ENCODE measurements at places on chromosomes 12 and 14.

DNA sequence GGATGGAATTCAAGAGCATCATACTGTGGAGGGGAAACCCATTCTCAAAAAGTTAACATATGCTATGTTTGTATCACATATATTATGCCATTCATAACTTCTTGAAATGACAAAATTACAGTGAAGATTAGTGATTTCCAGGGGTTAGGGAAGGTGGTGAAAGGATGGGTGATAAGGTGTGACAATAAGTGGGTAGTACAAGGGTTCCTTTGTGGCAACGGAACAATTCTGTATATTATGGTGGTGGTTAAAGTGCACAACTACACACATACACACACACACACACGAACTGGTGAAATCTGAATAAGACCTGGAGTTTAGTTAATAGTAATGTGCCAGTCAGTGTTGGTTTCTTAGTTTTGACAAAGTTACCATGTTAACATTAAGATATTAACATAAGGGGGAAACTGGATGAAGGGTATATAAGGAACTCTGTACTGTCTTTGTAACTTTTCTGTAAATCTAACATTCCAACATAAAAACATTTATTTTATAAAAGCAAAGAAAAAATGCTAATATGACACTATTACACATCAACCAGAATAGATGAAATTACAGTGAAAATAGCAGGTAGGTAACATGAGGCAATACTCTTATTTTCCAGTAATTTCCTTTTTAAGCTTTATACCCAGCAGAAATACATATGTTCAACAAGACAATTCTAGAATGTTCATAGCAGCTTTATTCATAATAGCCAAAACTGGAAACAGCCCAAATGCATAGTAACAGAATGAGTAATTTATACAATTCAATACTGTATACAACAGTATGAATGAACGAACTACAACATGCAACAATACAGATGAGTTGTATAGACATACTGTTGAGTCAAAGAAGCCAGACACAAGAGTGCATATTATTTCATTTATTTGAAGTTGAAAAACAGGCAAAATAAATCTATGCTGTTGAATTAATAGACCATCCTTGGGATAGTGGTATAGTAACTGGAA lies 44.0 kb upstream of the OR5AU1 start:
- no peak for DNase-seq

DNA sequence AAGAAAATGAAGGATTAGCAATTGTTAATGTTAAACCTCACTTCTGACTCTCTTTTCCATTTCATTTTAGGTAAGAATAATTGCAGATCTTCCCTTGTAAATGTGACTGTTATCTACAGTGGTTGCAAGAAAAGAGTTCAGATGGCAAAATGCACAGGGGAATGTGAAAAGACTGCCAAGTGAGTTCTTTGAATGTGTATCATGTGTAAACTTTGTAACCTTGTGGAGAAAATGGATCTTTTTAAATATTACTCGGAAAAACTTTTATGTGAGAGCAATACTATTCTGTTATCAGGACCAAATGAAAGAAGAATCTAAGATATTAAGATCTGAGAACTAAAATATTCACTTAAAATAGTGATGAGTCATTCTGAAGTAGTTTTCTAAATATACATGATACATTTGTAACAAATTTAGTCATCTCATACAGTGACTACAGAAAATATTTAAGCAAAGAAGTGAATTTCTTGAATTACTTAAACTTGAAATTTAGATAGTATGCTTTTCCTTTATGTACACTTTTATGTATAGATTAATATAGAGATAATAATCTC lies 122.5 kb upstream of the CNTN1 start:
- no peak for DNase-seq

DNA sequence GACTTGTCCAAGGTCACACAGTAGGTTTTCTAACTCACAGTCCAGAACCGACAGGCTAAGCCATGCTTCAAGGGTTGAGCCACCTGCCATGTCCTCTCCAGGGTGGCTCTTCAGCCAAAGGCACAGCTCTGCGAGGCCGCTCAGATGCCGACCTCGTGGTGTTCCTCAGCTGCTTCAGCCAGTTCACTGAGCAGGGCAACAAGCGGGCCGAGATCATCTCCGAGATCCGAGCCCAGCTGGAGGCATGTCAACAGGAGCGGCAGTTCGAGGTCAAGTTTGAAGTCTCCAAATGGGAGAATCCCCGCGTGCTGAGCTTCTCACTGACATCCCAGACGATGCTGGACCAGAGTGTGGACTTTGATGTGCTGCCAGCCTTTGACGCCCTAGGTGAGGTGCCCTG lies 12.7 kb upstream of the OAS2 start:
- no peak for DNase-seq

DNA sequence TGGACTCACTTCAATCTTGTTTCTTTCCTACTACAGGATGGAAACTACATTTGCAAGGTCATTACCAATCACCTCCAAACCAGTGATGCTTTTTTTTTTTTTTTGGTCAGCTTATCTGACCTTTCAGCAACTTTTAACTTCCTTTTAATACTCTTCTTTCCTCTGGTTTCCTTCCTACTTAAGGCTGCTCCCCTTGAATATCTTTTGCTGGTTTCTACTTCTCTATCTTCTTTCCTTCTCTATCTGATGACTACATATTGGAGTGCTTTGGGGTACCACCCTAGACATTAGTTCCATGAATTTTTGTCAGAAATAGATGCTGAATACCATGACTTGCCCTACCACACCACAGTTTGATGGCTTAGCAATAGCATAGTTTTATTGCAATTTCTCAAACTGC lies 197.7 kb upstream of the DDHD1 start:
- DNase-seq = no peak

DNA sequence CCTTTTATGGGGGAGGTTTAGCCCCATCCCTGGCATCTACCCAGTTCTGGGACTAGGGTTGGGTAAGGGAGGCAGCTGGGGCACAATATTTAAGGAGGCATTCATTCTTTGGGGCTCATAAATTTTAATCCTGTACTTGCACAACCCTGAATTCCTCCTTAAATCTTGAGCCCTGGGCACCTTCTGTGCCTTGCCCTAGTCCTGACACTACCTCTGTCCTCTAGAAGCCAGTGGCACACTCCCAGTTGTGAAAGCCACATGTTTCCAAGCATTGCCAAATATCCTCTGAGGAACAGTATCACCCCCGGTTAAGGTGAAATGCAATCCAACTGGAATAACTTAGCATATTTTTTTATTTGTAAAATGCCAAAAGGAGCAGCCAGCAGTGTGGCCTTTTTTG lies 36.6 kb downstream of the SLC16A7 start:
- no peak for DNase-seq

- DNase-seq = peak; percentile 68
These were observed 28.8 kb downstream of the CLMN start for GRCh38 chr14:95290871-95291431.

GRCh38 chr12:24739106-24739779 lies 209.7 kb downstream of the BCAT1 start:
- no peak for DNase-seq

DNA sequence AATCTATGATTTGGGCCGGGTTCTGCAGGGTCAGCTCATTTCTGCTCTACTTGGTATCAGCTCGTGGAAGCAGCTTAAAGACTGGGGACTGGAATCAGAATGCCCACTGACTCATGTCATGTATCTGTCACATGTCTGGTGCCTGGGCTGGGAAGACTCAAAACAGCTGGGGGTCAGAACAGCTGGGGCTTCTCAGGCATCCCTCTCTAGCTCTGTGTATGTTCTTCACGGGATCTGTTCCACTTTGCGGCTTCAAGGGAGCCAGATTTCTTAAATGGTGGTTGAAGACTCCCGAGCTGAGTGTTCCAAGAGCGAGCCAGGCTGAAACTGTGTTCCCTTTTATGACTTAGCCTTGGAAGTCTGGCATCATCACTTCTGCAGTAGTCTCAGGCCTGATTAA lies 11.9 kb downstream of the AEBP2 start:
- DNase-seq = no peak

- DNase-seq = no peak
These were observed 265.5 kb upstream of the GRIP1 start for GRCh38 chr12:66944365-66944764.

DNA sequence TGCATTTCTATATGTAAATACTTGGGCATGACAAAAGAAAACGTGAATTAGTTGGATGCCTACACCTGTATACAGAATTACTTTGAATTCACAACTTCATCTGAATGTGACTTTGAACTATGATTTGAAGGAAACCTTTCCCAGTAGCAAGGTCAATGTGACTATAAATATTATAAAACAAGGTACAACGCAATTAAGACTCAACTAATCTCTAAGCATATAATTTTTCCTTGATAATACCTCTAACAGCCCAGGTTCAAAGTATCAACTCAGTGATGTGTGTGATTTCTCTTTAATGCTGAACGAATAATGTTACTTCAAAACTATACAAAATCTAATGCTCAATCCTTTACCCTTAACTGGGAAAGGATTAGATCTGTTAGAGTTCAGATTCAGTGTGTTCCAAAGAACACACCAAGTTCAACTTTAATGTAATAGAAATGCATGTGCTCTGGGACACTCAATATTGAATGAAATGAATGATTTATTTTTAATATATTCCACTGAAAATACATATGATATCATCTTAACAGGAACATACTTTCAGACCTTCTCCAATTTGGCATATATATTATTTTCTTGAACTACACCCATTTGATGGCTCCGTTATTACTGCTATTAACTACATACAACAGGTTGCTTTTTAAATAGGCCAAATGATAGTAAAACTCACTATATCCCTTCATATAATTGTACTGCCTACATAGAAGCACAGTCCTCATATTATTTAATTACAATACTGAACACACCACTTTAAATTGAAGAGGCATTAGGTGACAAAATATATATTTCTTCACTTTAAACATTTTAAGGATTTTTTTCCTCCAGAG lies 40.1 kb upstream of the MTERF2 start:
- no peak for DNase-seq

- peak; percentile 60 for DNase-seq
These were observed 238.4 kb downstream of the MED13L start for GRCh38 chr12:116039081-116039480.
